ENCODE measurements at places on chromosomes 11 and 22. TPM values are rescaled to one million over a fixed set of nuclear protein-coding genes. Genes with fewer than 3 reads are reported as not detected.

GRCh38 chr11:79461144-79461543, 20.3 kb upstream of the TENM4 start:
- DNase-seq: peak; percentile 55

GRCh38 chr11:45146072-45147016, at the start of gene PRDM11:
Gene PRDM11 (plus strand): TSS chr11:45146639. CDS start chr11:45181767, 35,128 bp downstream.
- DNase-seq: peak; percentile 70

- DNase-seq: no peak
Observed at GRCh38 chr11:2088284-2088683, 50.9 kb downstream of the IGF2 start.

DNA sequence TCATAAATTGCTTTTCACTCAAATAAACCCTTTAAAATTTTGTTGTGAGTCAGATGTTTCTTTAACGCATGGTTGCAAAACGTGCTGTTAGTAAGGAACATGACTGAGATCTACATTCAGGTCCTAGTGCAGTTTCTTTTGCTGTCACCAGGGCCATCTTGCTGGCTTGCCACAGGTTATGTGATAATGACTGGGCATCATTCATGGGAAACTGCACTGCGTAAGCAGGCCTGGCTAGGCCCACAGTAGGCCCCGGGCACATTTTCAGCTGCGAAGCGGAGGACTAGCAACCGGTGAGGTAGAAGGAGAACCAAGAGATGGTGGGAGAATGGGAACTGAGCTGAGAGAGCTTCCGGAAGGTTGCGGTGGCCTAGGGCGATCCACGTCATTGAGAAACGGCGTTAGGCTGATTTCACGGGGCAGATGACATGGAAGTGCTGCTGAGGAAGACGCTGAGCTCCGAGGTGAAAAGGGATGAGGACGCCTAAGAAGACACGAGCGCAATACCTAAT, 3.2 kb upstream of the KLHDC7B start:
- peak; percentile 92 for DNase-seq

DNA sequence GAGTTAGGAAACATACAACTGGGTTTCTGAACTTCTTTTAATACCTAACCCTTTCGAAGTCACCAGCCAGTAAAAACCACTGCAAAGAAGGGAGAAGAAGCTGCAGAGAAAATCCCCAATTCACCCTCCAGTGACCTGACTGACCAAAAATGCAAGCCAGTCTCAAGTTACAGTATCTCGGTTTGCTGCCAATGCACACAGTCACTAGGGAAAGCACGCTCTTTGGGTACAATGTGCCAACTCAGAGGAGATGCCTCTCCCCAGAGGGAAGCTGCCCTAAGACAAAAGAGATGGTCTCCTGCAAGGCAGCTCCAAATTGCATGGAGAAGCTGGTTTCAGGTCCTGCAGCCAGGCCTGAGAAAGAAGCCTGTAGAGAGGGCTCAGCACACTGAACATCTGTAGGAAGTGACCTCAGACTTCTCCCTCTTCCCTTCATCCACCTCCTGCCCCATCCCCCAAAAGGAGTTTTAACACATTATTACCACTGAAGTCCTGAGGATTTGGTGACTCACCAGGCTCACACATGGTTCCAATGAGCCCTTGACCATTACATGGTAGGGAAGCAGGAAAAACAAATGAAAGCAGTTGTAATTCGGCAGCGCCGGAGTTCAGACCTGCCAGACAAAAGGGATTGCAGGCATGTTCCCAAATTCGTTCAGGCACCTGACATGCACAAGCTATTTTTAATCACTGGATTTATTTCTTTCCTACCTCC, 90.1 kb downstream of the ETS1 start:
- peak; percentile 99 for DNase-seq

DNA sequence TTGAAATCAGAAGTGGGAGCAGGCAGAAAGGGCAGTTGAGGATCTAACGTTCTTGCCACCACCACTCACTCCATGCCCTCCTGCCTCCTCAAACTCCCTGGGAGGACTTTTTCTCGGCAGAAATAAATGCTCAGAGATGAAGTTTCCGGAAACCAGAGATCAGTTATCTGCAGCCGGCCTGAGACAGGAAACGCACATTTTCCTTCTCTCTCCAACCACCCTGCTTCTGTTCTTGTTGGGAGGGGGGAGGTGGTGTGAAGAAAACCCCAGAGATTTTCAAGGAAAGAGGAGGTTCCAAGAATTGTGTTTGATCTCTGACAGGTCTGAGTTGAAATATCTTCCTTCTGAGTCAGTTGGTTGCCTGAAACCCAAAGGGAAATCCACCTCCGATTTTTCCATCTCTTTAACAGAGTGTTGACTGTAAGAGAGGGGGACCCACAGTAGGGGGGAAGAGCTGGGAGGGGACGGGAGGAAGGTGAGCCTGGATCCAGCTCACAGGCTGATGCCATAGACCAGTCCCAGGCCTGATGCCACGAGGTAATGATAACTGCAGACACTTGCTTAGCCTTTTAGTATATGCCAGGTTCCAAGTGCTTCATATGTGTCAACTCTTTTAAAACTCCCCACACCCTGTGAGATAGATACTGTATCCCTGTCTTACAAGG, 100.8 kb downstream of the TRAF6 start:
- DNase-seq: no peak

DNA sequence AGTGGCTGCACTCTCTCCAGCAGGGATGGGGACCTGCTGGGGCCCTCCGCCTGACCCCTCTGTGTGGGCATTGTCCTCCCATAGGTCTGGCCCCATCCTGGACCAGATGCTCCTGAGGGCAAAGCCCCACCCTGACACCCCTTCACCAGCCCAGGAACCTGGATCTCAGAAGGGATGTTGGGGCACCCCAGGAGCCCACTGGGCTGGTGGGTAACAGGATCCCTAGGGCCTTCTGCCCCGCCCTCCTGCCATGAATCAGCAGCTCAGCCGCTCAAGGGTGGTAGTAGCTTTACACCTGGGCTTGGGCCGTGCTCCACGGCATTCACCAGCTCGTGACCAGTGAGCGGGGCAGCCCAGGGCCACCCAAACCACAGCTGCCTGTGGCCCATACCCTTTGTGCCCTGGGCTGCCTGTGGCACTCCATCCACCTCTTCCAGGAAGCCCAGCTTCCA, 1.0 kb upstream of the MAPK12 start:
- no peak for DNase-seq

GRCh38 chr22:48826546-48826945, 1001.1 kb downstream of the BRD1 start:
- no peak for DNase-seq

GRCh38 chr11:85779956-85780640, 30.8 kb downstream of the SYTL2 start:
- peak; percentile 27 for DNase-seq

GRCh38 chr11:130561441-130561881, 113.0 kb downstream of the ADAMTS15 start:
- no peak for DNase-seq

DNA sequence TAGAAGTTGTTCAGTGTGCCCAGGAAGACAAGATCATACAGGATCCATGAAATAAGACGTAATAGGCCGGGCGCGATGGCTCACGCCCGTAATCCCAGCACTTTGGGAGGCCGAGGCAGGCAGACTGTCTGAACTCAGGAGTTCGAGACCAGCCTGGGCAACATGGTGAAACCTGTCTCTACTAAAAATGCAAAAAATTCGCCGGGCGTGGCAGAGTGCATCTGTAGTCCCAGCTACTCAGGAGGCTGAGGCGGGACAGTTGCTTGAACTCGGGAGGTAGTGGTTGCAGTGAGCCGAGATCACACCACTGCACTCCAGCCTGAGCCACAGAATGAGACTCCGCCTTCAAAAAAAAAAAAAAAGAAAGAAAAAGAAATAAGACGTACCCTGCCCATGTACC, 56.7 kb downstream of the APOL3 start:
- DNase-seq: no peak

GRCh38 chr11:65047581-65048422, 6.8 kb downstream of the SAC3D1 start:
- no peak for DNase-seq

- no peak for DNase-seq
Observed at GRCh38 chr11:72233056-72233772, 8.6 kb downstream of the INPPL1 start.

GRCh38 chr11:35419830-35420333, 524 bp upstream of the SLC1A2 start:
- no peak for DNase-seq

GRCh38 chr11:48019217-48019584, 38.8 kb downstream of the PTPRJ start:
- DNase-seq: no peak

GRCh38 chr11:8021920-8022319, 34.8 kb downstream of the EIF3F start:
- no peak for DNase-seq

DNA sequence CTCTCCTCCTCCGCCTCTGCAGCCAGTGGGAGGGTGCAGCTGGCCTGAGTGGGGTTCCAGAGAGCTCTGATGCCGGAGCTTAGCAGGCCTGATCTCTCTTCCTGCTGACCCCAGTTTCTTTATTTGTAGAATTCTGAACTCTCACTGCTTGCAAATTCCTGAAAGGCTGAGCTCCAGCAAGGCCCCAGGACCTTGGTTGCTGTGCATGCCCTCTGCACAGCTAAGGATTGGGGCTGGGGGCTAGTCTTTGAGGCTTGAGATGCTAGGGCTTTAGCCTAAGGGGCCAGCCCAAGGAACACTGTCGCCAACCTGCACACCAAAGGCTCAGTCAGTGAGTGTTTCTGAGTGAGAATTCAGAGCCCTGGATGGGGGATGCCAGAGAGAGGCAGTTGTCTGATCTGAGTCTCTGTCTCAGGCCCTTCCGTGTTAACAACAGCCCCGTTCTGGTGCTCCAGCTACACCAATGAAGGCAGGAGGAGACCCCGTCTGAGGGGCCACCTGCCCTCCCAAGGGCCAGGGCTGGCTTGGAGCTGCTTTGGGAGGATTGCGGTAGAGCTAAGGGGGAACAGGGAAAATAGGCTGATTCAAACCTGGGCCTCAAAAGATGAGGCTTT, 106.0 kb upstream of the LMO1 start:
- no peak for DNase-seq

DNA sequence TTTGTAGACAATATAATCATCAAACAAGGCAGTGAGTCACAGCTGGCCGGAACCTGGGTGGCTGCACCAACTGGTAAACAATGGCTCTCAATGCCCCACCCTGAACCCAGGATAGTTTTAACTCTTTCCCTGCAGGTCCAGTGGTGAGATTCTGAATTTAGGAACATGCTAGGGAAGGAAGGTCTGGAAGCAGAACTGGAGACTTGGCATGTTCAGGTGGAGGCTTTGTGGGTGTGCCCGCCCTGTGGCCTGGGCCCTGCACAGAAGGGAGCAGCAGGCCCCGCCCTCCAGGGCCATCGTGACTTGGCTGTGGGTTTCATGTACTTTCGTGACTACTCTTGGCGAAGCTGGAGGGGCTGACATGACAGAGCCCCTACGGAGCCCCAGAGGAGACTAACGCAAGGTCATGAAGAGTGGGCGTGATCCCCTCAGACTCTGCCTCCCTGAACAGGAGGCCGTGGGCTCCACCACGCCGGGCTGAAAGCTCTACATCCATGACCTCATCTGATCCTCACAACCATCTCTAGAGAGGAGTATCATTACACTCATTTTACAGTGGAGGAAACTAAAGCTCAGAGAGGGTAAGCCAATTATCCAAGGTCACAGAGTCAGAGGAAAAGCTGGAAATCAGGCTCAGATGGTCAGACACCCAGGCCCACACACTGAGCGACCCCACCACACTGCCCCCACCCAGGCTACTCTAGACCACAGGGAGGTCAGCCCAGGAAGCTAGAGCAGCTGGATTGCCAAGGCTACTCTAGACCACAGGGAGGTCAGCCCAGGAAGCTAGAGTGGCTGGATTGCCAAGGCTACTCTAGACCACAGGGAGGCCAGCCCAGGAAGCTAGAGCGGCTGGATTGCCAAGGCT, 27.3 kb downstream of the MAFF start:
- DNase-seq: peak; percentile 87

DNA sequence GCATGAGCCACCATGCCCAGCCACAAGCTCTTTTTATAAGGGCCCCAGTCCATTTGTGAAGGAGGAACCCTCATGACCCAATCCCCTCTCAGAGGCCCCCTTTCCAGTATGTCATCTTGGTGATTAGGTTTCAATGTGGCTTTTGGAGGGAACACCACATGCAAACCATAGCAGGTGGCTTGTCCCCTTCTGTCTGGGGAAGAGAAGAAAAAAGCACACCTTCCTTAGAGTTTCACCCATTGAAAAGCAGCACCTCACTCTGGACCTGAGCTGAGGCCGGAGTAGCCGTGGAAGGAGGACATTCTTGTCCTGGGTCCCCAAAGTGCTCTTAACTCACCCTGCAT, 25.4 kb downstream of the NEAT1 start:
- no peak for DNase-seq

DNA sequence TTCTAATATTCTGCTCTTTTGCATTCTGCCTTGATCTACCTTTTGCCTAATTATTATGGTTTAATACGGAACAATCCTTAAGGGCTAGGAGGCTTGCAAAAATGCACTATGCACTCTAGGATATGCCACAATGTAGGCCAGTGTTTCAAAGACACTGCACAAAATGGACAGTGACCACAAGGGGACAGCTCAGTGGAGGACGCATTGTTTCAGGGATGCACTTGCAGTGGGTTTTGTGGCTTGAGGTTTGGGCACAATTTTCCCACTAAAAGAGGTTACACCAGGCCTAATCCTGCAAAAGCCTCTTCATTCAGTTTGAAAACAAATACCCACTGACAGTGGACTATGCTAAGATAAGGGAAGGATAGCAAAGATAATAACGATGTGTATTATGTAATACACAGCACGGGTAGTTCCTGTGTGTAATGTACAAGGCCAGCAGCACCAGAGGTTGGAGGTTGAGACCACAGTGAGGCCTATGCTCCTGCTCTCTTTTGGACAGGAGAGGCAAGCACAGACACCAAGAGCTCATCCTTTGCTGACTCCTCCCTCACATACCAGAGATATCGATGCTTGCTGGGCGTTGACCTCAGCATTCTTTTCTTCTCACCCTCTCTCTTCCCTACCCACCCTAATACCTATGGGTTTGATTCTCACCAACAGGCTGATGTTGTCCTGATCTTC, 12.7 kb downstream of the MAP6 start:
- DNase-seq: no peak

GRCh38 chr11:36345084-36345511, 49.0 kb downstream of the PRR5L start:
- no peak for DNase-seq

Gene APOBEC3B
- 19.6 TPM for total RNA-seq

Gene PDGFD
- not detected for total RNA-seq

Gene LRRC74B
- under 0.01 TPM for total RNA-seq

Gene PAX6
- total RNA-seq: 29.2 TPM

Gene TRPM5
- total RNA-seq: not detected

Gene IFITM10
- 4.3 TPM for total RNA-seq

Gene DDIAS
- 23.4 TPM for total RNA-seq

Gene APOL6
- 16.2 TPM for total RNA-seq

Gene PDE3B
- not detected for total RNA-seq
